ENCODE measurements at places on chromosomes 12 and 14.

GRCh38 chr12:51048661-51049251 is 629 bp downstream of the LETMD1 start:
- DNase-seq, result no peak

DNA sequence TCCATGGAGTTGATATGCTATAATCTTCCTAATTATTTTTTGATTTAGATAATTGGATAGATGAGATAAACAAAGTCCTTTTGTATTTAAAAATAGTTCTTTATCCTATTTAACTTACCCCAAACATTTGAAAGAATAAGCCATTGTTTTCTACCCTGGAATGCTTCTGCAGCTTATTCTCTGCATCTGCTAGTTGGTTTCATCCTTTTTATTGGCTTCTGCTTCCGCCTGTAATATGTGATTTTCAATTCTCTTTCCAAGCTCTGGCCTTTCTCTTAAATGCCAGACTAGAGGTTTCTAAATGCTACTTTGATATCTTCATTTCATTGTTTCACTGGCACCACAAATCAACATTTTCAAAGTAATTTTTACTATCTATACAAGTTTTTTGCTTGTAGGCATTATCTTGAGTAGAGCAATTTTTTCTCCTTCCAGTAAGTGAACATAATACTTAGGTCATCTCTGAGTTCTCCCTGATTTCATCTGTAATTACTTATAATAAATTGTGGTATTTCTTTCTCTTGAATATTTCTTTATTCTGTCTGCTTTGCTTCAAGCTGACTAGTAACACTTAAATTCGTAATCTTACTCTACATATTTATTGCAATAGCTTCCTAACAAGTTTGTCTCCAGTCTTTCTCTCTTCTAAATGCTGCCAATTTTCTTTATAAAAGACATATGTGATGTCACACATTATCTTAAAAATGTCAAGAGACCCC is 958.4 kb downstream of the SLC6A15 start:
- DNase-seq, result no peak

DNA sequence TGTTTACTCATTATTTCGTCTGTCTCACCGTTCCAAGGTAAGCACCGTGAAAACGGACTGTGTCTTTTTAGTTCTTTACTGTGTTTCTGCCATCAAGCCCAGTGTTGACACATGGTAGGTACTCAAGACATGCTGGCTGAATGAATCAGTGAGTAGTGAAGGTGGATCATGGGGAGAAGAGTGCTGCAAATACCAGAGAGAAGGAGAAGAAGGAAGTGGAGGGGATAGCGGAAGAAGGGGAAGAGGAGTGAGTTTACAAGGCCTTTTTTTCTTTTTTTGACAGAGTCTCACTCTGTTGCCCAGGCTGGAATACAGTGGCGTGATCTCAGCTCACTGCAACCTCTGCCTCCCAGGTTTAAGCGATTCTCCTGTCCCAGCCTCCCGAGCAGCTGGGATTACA is 54.6 kb downstream of the ETV6 start:
- no peak for DNase-seq

DNA sequence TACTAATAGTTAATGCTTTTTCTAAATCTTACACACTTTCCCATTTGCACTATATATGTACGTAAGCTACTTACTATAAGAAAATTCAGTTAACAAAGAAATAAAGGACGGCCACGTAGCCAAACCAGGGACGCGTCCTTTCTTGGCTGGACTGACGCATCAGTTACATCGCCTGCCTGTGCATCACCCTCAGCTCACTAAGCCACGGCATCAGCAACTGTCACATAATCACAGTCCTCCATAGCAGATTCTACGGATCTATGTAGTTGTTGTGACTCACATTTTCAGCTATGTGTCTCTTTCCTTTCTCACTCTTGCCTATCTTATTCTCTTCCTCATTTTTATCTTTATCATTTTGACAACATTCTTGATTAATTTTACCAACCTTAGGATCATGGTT is 38.1 kb upstream of the C12orf50 start:
- no peak for DNase-seq

GRCh38 chr14:72974661-72975060 is 48.4 kb downstream of the DCAF4 start:
- DNase-seq, result no peak

GRCh38 chr12:810671-811415 is 58.5 kb downstream of the WNK1 start:
- no peak for DNase-seq

DNA sequence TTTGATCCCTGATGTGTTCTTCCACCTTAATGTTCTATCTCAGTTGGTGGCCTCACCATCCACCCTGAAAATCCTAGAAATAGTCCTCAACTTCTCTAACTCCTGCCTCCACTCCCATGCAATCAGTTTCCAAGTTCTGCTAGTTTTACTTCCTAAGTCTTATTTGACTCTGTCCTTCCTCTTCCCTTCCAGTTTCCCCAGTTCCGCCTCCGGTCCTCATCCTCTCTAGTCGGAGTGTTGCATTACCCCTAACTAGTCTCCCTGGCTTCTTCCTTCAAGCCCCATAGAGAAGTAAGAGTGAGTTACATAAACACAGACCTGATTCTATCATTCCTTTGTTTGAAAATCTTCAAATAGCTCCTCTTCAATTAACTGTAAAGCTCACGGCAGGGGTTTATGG is 236.5 kb downstream of the GXYLT1 start:
- no peak for DNase-seq

DNA sequence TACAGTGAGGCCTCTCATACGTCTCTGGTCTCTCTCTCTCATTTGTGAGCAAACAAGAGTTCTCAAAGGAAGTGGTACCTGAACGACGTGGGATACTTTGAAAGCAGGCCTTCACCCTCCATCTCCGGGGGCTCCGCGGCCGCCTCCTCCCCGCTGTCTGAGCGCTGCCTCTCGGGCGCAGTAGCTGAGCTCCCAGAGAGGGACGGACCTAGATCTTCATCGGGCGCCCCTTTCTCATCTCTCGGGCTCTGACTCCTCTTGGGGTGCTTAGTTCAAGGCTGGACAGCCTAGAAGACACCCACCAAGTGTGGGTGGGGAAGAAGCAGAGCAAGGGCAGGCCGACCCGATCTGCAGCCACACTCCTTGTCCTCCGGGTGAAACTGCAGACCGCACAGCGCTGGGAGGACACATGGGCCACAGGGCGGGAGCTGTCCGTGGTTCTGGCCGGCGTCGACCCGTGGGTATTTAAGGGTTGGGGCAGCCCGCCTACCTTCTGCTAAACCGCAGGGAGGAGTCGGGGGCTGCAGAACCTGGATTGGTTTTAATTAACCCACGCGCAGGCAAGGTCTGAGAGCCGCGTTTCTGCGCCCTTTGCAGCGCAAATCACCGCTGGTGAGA is 92.7 kb downstream of the PAH start:
- no peak for DNase-seq

- DNase-seq, result no peak
These were observed 212.9 kb downstream of the PAX9 start for GRCh38 chr14:36874396-36875138.

GRCh38 chr12:62632411-62632918 is 165.8 kb downstream of the MON2 start:
- DNase-seq, result no peak

All from AG04449 (cell line).